ENCODE measurements at places on chromosomes 6 and 20. TPM values are rescaled to one million over a fixed set of nuclear protein-coding genes. Genes with fewer than 3 reads are reported as not detected.

DNA sequence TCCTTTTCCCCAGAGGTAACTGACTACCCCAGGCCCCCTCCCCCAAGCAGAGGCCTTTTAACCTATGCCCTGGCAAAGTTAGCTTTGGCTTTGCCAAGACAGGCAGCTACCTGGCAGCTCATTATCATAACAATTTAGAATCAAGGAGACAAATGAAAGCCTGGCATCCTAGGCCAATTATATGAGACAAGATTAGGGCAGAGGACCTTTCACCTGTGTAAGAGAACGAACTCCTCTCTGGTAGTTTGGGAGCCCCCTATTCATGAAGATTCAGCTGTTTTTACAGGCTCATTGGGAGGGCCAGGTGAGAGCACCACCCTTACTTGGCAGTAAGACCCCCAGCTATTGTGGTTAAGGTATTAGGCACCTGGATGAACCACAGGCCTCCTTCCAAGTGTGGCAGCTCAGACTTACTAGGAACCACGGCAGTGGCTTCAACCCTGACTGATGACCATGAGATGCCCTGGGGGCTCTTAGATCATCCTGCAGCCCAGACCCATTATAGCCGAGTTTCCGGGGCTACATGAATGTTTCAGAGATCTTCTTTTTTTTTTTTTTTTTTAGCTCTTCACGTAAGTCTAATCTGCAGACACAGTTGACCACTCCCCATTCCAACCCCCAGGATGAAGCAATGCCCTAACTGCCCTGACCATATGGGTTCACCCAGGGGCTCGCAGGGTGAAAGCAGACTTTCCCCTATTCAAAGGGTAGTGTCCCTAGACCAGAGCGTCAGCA, 56.2 kb downstream of the RAB44 start:
- no peak for DNase-seq

TRAPPC3L gene
- total RNA-seq, result 0.42 TPM

CALHM4 gene
- not detected for total RNA-seq

GRCh38 chr6:154538640-154539191, 28.2 kb upstream of the CNKSR3 start:
- DNase-seq, result no peak

GRCh38 chr6:83978324-83978734, 55.2 kb upstream of the MRAP2 start:
- DNase-seq, result no peak

DNA sequence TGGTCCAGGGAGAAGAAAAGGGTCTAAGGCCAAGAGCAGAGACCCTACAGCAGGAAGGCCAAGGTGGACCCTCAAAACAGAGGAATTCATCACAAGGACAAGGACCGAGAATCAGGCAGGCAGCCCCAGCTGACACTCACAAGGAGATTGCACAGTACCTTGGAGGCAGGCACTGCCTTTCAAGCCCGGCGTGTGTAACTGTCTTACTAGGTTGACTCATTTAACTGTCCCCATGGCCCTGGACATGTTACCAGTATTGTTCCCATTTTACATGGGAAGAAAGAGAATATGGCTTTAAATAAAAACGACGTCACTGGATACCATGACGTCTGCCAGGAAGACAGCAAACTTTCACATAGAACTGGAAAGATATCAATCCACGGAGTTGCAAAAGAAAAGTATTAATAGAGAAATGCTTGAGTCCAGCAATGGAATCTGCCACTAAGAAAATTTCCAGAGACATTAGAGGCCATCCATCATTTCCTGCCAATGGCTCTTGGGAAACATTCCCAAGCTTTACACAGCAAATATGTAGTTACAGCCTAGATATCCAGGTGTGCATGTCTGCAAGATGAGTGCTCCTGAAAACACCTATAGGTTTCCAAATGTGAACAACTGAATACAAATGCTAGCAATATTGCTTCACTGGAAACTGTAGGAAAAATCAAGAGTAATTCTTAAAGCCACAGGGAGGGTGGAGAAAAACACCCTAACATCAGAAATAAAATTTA, 111.5 kb upstream of the RPS6KA2 start:
- DNase-seq, result no peak

ARMH2 gene
- not detected for total RNA-seq

DNA sequence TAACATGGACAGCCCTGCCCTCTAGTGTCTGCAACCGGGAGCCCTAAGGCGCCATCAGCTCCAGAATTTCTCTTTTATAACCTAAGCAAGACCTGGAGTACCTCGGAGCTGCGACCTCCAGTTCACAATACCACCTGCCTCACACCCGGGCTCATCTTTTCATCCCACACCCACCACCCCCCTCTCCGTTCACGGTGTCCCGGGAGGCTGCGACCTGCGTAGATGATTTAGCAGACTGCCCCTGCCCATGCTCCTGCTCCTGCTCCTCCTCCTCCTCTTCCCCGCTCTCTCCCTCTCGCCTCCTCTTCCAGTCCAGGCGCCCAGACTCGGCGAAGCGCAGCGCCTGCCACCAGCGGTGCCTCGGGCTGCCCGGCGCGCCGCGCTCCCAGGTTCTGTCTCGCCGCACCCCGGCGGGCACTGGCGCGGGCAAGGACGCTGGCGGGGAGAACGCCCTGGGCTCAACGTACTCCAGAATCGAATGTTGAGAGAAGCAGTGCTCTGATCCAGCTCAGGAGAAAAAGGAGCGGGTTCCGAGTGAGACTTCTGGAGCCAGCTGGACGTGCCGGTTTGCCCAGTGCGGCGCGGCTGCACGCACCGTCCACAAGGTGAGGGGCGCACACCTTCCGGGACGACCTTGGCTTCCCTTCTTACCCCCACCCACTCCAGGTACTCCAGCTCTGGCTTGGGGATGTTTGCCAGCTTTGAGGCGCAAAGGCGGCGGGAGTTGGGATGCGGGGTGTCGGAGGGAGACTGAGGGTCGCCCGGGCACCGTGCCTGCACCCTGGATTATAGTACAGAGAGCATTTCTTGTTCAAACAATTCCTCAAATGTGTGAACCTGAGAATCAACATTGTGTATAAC, at the start of gene HTR1E:
Gene HTR1E (plus strand): TSS at position 310 of the 861 bp plus-strand sequence. CDS start 77,807 bp downstream, outside the sequence.
- DNase-seq, result peak; percentile 89

ENPP1 gene
- 62.3 TPM for total RNA-seq

DNA sequence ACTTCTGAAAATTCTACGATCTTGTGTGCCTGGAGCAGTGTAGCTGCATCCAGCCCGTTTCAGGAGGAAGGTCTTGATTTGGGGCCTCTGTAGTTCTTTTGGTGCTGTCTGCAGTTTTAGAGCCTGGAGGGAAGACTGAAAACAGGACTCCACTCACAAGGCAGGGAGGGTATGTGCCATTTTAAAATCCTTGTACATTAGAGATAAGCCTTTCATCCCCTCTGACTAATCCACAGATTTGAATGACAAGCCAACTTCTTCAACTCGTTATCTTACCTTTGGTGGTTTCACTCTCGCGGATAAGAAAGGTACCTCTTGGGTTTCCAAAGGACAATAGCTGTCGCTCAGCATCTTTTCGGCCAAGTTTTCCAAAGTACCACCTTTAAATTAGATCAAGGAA, 98.0 kb upstream of the TRAF3IP2 start:
- no peak for DNase-seq

CTCFL gene
- 0.46 TPM for total RNA-seq

PRDM13 gene
- total RNA-seq, result not detected

GMPR gene
- total RNA-seq, result 10.8 TPM

GRCh38 chr6:14569394-14569793, 451.8 kb downstream of the CD83 start:
- DNase-seq, result no peak

AIF1 gene
- total RNA-seq, result 13.9 TPM

IL17A gene
- not detected for total RNA-seq

TMEM151B gene
- not detected for total RNA-seq

DNA sequence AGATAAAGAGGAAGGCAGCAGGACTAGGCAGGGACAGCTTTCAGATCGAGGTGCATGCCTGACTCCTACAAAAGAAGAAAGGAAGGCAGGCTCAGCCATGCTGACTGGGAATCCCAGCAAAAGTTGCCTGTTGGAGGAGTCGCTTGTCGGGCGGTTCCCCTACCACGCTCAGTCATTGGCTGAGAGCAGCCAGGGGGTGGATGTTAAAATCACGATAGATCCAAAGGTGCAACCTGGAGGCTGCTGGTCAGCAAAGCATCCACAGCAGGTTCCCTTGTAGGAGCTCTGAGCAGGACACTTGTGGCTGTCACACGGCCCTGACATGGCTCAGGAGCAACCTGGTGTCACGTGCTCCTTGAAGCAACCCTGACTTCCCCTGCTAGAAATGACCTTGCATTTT, 74.6 kb downstream of the ISM1 start:
- no peak for DNase-seq

BPI gene
- 0.22 TPM for total RNA-seq

DNA sequence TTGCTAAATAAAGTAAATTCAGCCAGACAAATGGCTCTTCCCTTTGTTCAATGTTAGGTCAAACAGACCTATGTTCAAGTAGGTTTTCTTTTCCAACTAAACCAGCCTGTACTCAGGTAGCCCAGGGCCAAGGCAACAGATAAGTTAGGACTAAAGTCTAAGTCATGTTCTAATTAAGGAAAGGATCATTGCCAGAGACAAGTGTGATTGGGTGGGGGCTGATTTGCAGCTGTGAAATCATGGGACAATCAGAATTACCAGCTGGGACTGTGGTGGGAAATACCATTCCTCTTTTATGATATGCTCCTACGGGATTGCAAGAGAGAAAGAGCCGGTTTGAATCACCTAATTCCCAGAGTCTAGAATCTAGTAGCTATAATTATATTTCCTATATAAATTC, 4.2 kb upstream of the FBXO30 start:
- DNase-seq, result no peak

RBM24 gene
- 0.45 TPM for total RNA-seq

DNA sequence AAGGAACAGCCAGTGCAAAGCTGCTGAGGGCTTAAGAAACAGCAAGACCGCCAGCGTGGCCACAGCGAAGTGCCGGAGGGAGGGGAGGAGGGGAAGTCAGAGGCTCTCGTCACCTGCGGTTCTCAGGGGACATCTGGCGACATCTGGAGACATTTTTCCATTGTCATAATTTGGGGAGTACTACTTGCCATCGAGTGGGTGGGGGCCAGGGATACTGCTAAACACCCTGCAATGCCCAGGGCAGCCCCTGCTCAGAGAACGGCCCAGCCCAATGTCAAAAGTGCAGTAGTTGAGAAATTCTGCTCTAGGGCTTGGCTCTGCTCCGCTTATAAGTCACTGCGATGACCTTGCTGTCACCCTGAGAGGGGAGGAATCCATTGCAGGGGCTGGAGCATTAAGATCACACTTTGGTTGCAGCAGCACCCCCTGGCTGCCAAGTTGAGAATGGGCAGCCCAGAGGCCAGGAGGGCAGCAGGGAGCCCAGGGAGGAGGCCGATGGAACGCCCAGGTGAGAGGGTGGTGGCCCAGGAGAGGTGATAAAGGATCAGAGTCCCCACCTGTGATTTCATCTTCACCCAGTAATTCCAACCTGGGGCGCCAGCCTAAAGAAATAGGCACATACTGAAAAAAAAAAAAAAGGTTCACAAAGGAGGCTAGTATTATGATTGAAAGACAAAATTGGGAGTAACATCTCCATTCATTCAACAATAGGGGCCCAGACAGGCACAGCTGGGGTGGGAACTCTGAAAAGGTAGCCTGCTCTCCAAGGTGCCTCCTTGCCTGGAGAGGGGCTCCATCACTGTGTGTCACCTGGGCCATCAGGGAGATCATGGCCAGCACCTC, 218.2 kb downstream of the BMP7 start:
- no peak for DNase-seq
